ENCODE measurements at places on chromosomes 4 and X. TPM values are rescaled to one million over a fixed set of nuclear protein-coding genes. Genes with fewer than 3 reads are reported as not detected.

- no peak overlapping the region for H3K27ac ChIP-seq
- no peak for DNase-seq
- H3K36me3 ChIP-seq = no peaks in the 10 kb centered on the region
- no peak overlapping the region for H3K4me3 ChIP-seq
These were observed 93.1 kb downstream of the PCDH19 start for GRCh38 chrX:100316987-100317386.

The UGT2A1 gene
- total RNA-seq = not detected

The CYSLTR1 gene
- total RNA-seq = not detected

DNA sequence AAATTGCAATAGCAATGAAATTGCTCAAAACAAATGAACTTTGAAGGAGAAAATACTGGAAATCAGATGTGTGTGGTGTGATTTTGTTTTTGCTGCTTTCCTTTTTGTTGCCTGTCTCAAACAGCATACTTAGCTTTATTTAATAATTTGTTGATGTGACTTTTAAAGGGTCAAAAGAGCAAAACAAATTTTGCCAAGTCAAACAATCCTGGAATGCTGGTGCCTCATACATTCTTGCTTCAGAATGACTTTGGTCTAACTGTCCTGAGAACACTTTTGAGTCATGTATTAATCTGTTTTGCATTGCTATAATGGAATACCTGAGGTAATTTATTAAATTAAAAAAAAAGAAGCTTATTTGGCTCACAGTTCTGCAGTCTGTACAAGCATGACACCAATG, 3.4 kb downstream of the PF4V1 start:
- H3K36me3 ChIP-seq = no peaks in the 10 kb centered on the region
- H3K27ac ChIP-seq = no peak overlapping the region
- no peak for DNase-seq

DNA sequence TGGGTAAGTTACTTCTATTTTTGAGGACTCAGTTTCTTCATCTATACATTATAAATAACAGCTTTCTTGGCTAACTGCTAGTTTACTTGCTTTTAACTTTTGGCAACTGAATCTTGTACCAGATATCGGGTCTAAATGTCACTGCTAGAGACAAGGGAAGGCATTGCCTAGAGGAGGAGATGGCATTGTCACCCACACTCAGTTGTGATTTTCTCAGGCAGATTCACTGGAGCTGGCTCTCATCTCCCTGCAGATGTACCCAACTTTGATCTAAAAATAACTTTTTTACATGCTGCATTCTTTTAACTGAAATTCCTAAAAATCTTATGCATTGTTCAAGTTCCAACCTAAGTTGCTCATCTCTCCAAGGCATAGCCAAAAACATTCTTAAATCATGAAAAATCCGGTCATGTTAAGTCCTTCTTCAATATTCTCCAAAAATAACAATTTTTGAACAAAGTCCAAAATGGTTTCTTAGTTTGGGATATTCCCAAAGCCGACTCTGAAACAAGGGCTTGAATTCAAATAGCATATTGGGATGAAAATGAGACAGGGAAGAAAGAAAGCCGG, 469.0 kb upstream of the BOD1L1 start:
- no peaks in the 10 kb centered on the region for H3K27me3 ChIP-seq
- DNase-seq = no peak

- H3K36me3 ChIP-seq = no peaks in the 10 kb centered on the region
- no peaks in the 10 kb centered on the region for H3K4me1 ChIP-seq
- no peaks in the 10 kb centered on the region for H3K27me3 ChIP-seq
- H3K27ac ChIP-seq = no peak overlapping the region
- no peak overlapping the region for H3K4me3 ChIP-seq
- no peak for DNase-seq
These were observed 74.2 kb downstream of the RTL9 start for GRCh38 chrX:110432906-110433215.

The ARHGAP6 gene
- 8.5 TPM for total RNA-seq

The FAAH2 gene
- 16.5 TPM for total RNA-seq

DNA sequence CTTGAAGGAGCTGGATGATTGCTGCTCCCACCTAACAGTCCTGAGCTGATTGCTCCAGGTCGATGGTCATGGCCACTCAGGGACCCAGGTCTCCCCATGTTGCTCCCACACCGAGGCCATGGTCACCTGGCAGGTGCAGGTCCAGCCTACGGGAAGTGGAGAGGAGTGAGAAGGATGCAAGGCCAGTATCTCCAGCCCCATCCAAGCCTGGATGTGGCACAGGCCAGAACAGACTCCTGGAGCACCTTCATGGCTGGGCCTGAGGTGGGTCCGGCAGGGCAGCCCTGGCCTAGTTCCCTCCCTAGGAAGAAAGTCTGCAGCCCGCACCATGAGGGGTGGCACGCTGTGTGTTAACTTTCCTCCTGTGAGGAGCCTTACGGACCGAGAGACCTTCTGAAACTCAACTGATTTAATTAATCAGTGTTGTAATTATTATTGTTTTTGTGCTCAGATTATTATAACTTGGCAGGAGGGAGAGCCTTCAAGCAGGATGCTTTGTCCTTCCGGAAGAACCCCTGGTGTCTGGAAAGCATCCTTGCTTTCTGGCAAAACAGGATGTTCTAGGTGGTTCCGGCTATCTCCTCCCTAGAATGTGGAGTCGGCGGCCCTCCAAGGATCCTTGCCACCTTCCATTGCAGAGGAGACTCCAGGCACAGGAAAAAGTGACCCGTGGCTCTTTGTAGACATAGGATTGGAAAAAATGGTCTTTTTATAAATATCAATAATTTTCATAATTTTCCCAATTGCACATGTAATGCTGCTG, 92.3 kb upstream of the ADRA2C start:
- no peak overlapping the region for H3K4me3 ChIP-seq
- DNase-seq = no peak
- peaks cover 56% of the 10 kb centered on the region for H3K27me3 ChIP-seq
- no peak overlapping the region for H3K27ac ChIP-seq

DNA sequence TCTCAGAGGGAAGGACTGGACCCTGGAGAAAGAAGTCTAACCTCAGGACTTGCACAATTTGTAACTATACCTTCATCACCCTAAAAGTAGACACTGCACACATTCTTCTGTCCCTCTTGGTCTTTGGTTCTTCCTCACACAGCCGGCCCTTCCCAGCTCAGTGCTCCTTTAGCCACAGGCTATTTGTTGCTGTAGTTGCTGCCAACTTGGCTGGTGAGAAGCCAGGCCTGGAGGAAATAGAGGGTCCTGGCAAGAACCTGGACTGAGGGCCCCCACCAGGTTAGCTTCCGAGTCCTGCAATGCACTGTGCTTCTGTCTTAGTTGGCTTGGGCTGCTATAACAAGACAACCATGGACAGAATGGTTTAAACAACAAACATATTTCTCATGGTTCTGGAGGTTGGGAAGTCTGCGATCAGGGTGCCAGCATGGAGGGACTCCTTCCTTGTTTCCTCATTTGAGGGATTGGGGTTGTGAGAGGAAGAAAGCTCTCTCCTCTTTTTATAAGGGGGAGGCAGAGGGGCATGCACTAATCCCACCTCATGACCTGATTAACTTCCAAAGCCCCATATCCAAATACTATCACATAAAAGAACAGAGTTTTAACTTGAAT, 4.4 kb upstream of the FGF5 start:
- H3K27ac ChIP-seq = no peak overlapping the region
- peaks cover 40% of the 10 kb centered on the region for H3K27me3 ChIP-seq
- no peaks in the 10 kb centered on the region for H3K36me3 ChIP-seq
- H3K4me1 ChIP-seq = peaks cover 17% of the 10 kb centered on the region
- DNase-seq = no peak
- H3K4me3 ChIP-seq = no peak overlapping the region

- H3K36me3 ChIP-seq = no peaks in the 10 kb centered on the region
- no peak for DNase-seq
- H3K4me1 ChIP-seq = no peaks in the 10 kb centered on the region
- H3K27ac ChIP-seq = no peak overlapping the region
- no peaks in the 10 kb centered on the region for H3K27me3 ChIP-seq
These were observed 67.6 kb downstream of the SHOX start for GRCh38 chrX:698206-698605.

The SGMS2 gene
- total RNA-seq = 85.8 TPM

GRCh38 chr4:127446427-127446885, 186.3 kb upstream of the INTU start:
- no peaks in the 10 kb centered on the region for H3K36me3 ChIP-seq
- DNase-seq = peak; percentile 70
- H3K27ac ChIP-seq = no peak overlapping the region
- no peaks in the 10 kb centered on the region for H3K4me1 ChIP-seq
- no peaks in the 10 kb centered on the region for H3K27me3 ChIP-seq
- H3K4me3 ChIP-seq = no peak overlapping the region

The NFKB1 gene
- 36.5 TPM for total RNA-seq

DNA sequence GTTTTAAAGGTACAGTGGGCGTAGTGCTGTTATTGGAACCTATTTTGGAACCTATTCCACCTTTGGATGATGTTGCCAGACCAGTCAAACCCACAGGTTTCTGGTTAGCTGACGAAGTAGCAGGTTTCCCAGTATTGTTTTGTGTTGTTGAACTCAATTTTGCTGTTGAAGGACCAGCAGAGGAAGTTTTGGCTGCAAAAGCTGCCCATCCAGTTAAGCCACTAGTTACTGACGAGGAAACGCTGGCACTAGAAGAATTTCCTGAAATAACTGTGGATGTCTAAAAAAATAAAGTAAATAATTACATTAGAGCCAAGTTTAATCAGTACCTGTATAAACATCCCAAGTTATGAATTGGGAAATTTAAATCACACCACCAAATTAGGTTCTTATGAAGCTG, 25.5 kb downstream of the INTS12 start:
- no peaks in the 10 kb centered on the region for H3K27me3 ChIP-seq
- H3K36me3 ChIP-seq = peaks cover 40% of the 10 kb centered on the region
- peak; percentile 95 for DNase-seq
- peak overlapping the region; percentile 25 for H3K27ac ChIP-seq
- H3K4me1 ChIP-seq = peaks cover 30% of the 10 kb centered on the region
- H3K4me3 ChIP-seq = no peak overlapping the region

DNA sequence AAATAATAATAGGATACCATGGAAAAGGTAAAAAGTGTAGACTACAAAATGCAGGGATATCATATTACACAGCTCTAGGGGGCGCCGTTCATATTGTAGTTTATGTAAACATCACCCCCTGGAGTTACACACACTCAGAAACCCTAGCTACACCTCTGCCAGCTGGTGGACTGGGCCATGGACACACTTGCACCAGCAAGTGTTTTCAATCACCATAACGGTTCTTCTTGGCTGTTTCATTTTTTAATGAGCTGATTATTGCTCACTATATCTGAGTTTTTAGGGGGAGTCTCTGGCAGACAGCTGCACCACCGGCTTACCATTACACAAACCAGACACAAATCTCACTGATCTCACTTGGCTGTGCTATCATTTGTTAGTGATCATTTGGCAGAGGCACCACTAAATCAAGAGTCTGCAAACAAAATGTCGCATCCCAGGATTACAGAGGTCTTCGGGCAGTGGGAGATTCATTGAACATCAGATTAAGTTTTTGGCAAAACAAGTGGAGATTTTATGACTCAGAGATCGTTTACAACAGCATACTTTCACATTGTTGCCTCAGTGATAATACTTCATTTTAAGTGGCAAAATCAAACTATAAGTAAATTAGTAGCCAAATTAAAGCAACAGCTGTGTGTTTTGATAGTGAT, 185.7 kb downstream of the UNC5C start:
- peak; percentile 58 for DNase-seq
- H3K36me3 ChIP-seq = no peaks in the 10 kb centered on the region
- no peaks in the 10 kb centered on the region for H3K27me3 ChIP-seq

GRCh38 chrX:49133759-49134158, 10.2 kb upstream of the GPKOW start:
- no peak overlapping the region for H3K27ac ChIP-seq
- no peaks in the 10 kb centered on the region for H3K36me3 ChIP-seq
- H3K27me3 ChIP-seq = no peaks in the 10 kb centered on the region
- H3K4me3 ChIP-seq = no peak overlapping the region

The CNKSR2 gene
- total RNA-seq = 33.8 TPM

The HPSE gene
- not detected for total RNA-seq

The TASL gene
- total RNA-seq = not detected

DNA sequence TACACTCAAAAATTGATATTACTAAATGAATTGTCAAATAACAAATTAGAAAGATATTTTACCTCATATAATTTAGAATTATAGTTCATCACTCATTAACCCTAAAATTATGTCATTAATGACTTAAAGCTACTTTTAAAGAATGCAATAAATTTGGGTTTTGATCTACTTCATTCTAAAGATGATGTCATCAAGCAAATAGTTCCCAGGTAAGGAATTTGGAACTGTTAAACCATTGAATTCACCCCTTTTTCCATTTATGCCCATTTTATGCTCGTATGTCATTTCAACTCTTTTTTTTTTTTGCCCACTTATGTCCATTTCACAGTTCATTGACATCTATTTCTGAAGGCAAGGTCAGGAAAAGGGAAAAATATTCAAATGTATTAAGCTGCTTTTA, 135.5 kb downstream of the TLL1 start:
- no peak overlapping the region for H3K27ac ChIP-seq
- H3K36me3 ChIP-seq = no peaks in the 10 kb centered on the region
- no peaks in the 10 kb centered on the region for H3K27me3 ChIP-seq
- no peak for DNase-seq
- no peaks in the 10 kb centered on the region for H3K4me1 ChIP-seq

DNA sequence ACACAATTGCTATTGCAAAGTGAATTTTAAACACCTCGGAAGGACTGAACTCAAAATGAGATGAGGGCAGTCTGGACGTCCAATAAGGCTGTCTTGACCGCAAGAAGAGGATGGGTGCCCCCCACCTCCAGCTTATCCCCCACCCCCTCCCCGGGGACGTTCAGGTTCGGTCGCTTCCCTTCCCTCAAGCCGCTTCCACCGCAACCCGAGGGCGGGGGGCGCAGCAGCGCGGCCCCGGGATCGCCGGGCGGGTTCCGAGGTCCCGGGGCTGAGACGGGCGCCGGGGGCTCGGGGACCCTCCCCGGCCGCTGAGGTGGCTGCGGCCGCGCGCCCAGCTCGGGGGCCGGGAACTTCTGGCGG, 480 bp downstream of the USP46 start:
- peak overlapping the region; percentile 90 for H3K4me3 ChIP-seq
- no peak for DNase-seq
- peak overlapping the region; percentile 95 for H3K27ac ChIP-seq
- no peaks in the 10 kb centered on the region for H3K27me3 ChIP-seq
- H3K4me1 ChIP-seq = peaks cover 38% of the 10 kb centered on the region
- H3K36me3 ChIP-seq = no peaks in the 10 kb centered on the region

GRCh38 chr4:22551550-22551949, 35.7 kb upstream of the ADGRA3 start:
- no peak overlapping the region for H3K27ac ChIP-seq
- H3K4me3 ChIP-seq = no peak overlapping the region
- no peaks in the 10 kb centered on the region for H3K27me3 ChIP-seq
- H3K4me1 ChIP-seq = no peaks in the 10 kb centered on the region
- H3K36me3 ChIP-seq = no peaks in the 10 kb centered on the region

DNA sequence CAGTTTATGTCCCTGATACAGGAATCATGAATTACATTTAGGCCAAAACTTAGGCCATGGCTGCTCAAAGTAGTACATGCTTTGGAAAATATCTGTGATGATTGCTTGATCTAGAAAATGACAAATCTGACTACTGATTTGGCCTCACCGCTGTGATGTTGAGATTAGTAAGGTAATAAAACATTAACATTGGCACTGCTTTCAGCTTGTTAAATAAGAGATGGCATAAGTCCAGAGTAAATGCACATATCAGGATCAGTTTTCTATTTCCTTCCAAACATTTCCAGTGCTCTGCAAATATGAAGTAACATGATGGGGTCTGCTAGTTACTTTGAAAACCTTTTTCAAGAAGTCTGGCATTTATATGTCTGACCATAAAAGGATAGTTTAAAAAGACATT, 687.3 kb upstream of the ACTRT1 start:
- no peak overlapping the region for H3K4me3 ChIP-seq
- H3K36me3 ChIP-seq = no peaks in the 10 kb centered on the region
- H3K4me1 ChIP-seq = peaks cover 7% of the 10 kb centered on the region
- DNase-seq = no peak
- H3K27me3 ChIP-seq = no peaks in the 10 kb centered on the region

Measured in stomach (tissue), 19 donors.